ENCODE measurements at places on chromosomes 7 and 10.

- no peak for DNase-seq
These were observed 132.1 kb downstream of the NRBF2 start for GRCh38 chr10:63265222-63265617.

- peak; percentile 59 for DNase-seq
These were observed 534 bp downstream of the UBE3C start for GRCh38 chr7:157139111-157139809.

- DNase-seq: no peak
These were observed 144.7 kb upstream of the SEMA3A start for GRCh38 chr7:84339306-84339705.

- DNase-seq: no peak
These were observed 16.5 kb upstream of the CLDN3 start for GRCh38 chr7:73786588-73786987.

- DNase-seq: no peak
These were observed 53.3 kb upstream of the SLC16A12 start for GRCh38 chr10:89588671-89589070.

DNA sequence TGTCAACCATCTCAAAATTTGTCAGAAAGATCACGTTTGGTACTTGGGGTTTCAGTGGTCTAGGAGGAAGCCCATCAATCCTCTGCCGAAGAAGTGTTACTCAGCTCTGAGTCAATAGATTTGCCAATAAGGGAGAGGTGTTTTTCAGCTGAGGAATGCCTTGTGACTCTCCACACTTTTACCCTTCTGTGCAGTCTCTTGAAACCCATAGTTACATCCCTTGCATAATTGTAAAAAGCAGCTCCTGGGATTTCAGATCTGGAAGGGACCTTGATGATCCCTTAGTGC, 47.5 kb downstream of the INSYN2A start:
- no peak for DNase-seq

- DNase-seq: no peak
These were observed 8.8 kb upstream of the INTS1 start for GRCh38 chr7:1512781-1513656.

GRCh38 chr10:77510695-77511094, 126.9 kb downstream of the KCNMA1 start:
- no peak for DNase-seq

DNA sequence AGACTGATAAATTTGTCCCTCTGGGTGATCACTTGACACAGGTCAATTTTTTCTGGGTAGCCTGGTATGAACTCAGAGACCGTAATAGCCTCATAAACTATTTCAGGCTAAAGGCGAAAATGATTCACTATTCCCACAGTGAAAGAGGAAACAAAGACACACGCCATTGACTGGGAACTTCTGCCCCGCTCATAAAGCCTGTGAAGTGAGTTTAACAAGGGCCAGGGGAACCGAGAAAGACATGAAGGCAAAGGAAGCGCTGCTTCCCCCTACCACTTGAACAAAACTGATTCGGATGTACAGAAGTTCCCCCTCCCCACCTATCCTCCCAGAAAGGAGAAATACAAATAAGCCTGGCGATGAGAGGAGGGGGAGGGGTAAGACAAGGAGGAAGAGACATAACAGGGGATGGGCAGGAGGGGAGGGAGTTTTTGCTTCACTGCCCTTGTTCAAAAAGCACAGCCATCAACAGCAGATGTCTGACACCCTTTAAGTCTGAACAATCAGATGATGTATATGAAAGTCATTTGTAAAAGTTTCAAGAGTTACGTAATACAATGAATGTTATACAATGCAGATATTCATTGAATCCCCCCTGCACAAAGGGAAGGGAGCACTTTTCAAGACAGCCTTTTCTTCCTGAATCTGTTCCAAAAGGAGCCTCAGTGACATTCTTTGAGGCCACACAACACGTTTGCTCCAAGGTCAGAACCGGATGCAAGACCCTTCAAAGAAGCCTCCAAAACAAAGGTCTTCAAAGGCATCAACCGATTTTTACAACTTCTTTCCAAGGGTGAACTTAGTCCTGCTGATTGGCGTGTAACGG, 734 bp downstream of the ABCB4 start:
- no peak for DNase-seq

DNA sequence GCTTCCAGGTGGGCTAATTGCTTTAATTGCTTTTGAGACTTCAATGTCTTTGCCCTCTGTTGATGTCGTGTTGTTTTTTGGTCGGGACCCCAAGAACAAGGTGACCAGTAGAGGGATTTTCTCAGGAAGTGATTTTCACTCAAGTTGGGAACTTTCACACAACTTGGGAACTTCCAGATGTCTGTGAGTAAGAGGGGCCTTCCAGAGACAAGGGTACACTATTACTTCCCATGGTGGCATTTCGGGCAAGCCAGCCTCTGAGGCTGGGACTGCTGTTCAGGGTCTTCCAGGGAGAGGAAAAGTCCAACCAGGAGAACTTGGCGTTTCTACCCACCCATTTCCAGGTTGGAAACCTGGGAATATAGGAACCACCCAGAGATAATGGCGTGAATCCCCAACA, 170.0 kb upstream of the CDCA7L start:
- DNase-seq: no peak

- DNase-seq: no peak
These were observed 450.0 kb downstream of the RPS24 start for GRCh38 chr10:78483641-78484040.

GRCh38 chr7:41744161-41744560, 41.3 kb upstream of the INHBA start:
- no peak for DNase-seq

DNA sequence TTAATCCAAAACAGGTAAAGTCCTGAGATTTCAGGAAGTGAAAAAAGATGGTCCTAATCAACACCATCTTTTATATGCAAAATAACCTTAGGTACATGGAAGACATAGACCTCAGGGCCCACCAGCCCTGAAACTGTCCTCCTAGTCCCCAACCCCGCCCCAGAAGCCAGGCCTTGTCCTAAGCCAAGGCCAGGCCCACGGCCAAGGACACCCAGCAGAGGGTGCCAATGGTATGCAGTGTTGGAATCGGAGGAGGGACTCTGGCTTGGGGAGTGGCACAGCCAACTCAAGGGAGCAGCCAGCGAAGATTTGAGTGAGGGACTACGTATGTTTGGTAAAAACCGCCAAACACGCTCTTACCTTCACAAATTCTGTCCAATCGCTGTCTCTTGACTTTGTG, 96.7 kb downstream of the ZRANB1 start:
- no peak for DNase-seq

DNA sequence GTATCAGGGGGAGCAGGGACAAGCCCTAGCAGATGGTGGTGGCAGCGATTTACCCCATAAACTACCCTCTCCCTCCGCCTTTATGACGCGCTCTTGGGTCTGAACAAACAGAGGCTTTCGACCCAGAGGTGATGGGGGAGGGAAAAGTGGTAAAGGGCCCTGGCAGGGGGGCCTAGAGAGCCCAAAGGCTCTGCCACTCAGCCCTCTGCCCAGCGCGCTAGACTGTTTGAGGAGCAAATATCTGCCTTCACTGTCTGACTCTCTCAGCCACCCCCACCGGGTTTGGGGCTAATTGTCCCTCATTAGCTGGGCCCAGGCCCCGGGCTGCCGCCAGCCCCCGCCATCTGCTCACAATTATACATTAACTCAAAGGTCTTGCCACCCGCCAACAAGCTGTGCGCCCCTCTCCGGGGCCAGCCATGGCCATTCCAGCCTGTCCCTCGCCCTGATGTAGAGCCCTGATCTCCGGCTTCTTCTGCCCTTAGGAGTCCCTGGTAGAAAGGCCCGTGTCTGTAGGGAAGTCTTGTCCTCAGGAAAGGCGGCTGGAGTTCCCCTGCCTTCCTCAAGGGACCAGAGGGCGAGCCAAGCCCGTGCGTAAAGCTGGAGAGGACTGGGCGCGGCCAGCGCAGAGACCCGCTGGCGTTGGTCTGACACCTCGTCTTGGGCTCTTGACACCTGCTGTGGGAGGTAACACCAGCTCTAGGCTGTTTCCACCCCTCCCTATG, 1.9 kb upstream of the PAX4 start:
- no peak for DNase-seq

DNA sequence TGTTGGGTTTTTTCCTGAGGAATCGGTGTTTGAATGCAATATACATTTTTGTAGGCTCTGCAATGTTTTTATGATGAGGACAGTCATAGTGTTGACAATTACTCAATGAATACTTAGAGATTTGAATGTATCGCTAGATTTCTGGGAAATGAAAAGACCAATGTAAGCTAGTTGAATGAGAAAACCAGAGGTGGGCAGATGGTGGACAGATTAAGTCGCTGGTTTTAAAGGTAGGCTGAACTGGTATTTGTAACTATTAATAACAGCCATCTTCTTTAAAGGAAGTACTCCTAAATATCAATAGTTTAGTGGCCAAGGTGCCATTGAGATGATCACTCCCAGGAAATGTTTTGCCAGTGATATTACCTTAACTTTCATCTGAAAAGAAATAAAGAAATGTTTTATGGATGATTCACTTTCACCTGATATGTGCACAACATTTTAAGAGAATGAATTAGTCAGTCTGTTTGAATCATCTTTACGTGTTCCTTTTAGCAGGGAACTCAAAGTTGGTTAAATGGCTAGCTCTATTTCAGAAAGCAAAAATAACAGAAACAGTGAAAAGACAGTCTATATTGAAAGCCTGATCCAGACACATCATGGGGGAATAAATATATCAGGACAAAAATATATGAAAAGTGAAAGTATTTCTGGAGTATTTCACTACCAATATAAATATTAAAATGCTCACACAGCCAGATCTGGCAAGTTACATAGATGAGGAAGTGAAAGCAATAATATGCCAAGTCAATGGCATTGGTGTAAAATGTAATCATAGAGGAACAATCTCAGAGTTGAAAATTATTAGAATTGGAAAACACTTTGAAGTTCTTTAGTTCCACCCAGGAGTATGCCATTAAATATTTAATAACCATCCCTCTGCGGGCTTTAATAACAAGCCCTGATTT, 20.7 kb downstream of the MET start:
- no peak for DNase-seq

DNA sequence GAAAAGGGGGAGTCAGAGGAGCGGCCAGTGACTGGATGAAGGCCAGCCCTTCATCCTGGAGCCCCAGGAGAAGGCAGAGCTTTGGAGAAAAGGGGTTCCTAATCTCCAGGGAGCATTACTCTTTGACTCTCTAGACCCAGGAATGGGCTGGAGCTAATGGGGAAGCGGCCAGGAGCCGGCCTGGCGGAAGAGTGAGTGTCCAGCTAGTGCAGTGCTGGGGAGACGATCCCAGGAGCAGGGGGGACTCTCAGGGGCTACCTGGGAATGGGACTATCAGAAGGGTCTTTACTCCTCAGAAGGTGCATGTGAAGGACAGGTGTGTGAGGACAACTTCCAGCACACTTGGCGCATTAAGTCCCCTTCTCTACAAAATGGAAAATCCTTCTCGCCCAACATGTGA, 2.4 kb upstream of the PAX2 start:
- DNase-seq: no peak

GRCh38 chr7:135147341-135147898, 452 bp upstream of the TMEM140 start:
- no peak for DNase-seq

DNA sequence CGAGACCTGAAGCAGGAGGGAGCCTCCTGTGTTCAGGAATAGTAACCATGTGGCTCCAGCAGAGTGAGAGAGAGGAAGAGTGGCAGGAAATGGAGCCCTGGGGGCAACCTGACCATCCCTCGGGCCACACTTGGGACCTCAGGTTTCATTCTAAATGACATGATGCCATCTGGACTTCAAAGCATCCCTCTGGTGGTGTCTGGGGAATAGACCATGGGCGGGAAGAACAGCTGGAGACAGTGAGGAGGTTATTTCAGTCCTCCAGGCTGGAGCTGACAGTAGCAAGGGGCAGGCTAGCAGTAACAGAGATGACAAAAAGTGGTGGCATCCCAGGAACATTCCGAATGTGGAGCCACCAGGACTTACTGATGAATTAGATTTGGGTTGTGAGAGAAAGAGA, 44.8 kb downstream of the AKR1B1 start:
- no peak for DNase-seq

DNA sequence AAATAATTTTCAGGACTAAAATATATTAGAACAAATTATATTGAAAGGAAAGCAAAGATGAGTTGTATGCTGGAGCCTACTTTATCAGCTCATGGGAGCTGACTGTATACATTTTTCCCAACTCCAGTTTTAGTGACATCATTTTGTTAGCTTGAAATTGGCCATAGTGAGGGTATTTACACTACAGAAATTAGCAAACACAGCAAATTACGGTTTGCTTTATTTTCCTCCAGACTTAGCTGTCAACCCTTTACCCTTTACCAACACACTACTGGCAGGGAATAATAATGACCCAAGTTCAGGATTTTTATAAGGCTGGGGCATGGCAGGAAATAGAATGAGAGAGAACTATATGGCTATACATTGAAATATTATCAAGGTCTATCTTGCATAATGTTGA, 120.3 kb upstream of the PRSS1 start:
- DNase-seq: no peak

DNA sequence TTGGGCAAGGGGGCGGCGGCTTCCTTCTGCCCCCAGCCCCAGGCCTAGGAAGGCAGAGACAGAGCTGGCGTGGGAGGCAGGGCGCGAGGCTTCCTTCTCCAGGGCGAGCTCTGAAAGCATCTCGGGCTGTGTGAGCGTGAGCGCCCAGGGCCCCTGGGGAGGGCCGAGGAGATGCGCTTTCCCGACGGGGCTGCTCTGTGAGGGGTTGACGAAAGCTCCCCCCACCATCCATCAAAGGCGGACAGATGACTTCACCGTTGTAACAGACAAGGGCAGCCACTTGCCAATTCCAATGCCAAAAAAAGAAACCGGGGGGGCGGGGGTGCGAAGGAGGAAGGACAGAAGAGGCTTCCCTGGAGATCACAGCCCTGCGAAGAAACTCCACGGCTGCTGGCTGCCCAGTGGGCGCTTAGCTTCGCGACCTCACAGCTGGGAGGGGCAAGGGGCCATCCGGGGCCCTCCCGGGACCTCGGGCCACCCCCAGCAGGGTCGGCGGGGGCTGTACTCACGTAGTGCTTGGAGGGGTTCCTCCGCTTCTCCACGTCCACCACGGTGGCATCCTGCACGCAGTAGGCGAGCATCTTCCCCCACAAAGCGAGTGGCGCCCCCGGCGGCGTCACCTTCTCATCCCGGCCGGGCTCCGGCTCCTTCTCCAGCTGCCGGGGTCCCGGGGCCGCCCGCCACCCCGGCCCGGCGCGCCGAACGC, 537 bp downstream of the SH3PXD2A start:
- no peak for DNase-seq

DNA sequence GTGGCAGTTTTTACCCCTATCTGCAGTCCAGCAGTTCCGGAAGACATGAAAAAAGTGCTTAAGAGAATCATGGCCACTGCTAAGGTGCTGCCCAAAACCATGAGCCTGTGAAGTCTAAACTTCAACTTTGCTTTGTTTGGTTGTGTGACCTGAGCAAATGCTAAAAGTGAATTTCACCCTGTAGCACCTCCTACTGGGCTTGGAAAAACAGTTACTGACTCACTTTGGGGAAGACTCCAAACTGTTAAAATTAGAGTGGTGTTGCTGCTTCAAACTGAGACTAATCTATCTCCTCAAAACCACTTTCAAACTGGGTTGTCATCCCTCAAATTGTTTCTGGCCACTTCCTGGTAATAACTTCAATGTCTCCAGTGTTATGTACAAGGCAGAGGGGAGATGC, 21.3 kb downstream of the MKX start:
- no peak for DNase-seq

GRCh38 chr7:82699773-82700186, 256.2 kb upstream of the CACNA2D1 start:
- no peak for DNase-seq
